ENCODE measurements at places on chromosomes 2 and 18.

DNA sequence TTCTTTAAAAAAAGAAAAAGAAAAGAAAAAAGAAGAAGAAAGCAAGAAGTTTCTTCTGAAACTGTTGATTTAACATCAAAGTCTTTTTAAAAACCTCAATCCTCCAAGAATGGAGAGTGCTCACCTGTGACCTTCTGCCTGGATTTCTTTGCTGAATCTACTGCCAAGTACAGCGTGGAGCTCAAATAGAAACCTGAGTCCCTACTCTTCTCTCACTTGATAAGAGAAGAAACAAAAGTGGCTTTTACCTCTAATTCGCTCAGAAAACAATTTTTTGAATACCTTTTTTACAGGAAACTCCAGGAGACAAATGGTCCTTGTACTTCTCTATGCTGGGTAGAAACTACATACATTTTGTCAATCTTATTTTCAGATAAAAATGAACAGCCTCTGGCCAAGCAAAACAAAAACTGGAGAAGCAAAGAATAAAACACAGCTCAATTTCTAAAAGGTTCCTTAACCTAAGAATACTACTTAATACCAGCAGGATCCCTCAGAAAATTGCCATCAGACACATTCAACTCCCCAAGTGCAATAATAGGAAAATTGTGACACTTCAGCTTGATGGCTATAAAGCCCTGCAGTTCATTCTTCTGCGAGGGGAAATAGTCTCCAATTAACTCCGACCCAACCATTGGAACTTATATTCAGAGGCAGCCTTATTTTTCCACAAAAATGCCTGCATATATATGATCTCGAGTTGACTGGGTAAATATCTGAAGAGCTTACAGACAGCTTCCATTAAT, 85.8 kb downstream of the GRB14 start:
- DNase-seq: no peak

- no peak for DNase-seq
Observed at GRCh38 chr2:172095905-172096625, 6.6 kb downstream of the DLX2 start.

- DNase-seq: peak; percentile 39
Observed at GRCh38 chr2:168244318-168244717, 3.1 kb downstream of the STK39 start.

- DNase-seq: no peak
Observed at GRCh38 chr2:10265329-10266132, 37.2 kb upstream of the HPCAL1 start.

GRCh38 chr2:105744909-105745853, at the start of gene NCK2:
Gene NCK2, plus strand, starts transcription at chr2:105744912. Its CDS starts 110,152 bp downstream, at chr2:105855064.
- DNase-seq: no peak

DNA sequence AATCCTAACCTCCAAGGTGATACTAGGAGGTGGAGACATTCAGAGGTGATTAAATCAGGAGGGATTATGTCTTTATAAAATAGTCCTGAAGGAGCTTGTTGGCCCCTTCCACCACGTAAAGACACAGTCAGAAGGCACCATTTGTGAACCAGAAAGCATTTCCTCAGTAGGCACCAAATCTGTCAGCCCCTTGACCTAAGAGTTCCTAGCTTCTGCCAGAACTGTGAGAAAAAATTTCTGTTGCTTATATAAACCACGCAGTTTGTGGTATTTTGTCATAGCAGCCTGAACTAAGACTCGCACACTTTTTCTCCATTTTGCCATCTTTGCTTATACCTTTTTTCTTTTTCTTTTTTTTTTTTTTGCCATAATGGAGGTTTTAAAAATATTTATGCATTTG, 18.6 kb upstream of the NARS1 start:
- DNase-seq: no peak

- no peak for DNase-seq
Observed at GRCh38 chr18:61995618-61996017, 102.8 kb upstream of the RNF152 start.

DNA sequence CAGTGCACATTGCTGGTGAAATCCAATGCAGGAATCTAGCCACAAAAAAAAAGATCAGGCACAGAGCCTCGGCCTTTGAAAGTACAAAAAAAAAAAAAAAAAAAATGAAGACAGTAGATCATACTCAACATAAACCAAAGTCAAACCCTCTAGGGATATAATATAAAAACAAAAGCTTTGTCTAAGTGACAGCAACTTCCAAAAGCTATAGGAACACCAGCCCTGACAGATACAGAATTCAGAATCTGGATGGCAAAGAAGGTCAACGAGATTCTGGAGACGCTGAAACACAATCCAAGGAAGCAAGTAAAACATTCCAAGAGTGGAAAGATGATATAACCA, 54.0 kb upstream of the SCN1A start:
- no peak for DNase-seq

DNA sequence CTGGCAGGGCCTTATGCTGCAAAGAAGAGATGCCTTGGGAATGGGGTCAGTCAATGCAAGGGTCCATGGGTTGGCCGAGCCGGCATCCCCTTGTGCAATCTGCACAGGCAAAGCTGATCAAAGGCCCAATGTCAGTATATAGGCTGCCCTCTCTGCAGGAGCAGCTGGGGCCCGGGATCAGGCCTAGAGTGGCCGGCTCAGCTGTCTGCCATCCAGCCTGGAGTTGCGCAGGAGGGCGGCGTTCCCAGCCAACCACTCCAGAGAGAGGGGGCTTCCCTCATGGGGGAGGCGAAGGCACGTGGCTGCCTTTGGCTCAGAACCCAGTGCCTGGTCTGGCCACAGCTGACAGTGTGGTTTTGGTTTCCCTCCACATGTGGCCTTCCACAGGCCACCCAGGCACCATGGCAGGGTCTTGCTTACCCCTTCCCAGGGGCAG, 3.9 kb downstream of the INPP5D start:
- no peak for DNase-seq

- no peak for DNase-seq
Observed at GRCh38 chr2:189504238-189504637, 63.0 kb downstream of the WDR75 start.

- no peak for DNase-seq
Observed at GRCh38 chr2:240235149-240235803, 94.8 kb upstream of the OTOS start.

- no peak for DNase-seq
Observed at GRCh38 chr2:208189810-208190503, at the start of gene C2orf80. Gene C2orf80, minus strand, starts transcription at chr2:208190030. Its CDS starts 3,044 bp downstream, at chr2:208186986.

Measured in stimulated activated CD4-positive, alpha-beta T cell treated with anti-CD3 and anti-CD28 coated beads, Interleukin-1b, Interleukin-23, amount 100 ng/mL, for 24 hours (primary cell).